ENCODE measurements at places on chromosomes 1 and 21.

GRCh38 chr1:218591966-218592365 lies 246.8 kb downstream of the TGFB2 start:
- DNase-seq = no peak

DNA sequence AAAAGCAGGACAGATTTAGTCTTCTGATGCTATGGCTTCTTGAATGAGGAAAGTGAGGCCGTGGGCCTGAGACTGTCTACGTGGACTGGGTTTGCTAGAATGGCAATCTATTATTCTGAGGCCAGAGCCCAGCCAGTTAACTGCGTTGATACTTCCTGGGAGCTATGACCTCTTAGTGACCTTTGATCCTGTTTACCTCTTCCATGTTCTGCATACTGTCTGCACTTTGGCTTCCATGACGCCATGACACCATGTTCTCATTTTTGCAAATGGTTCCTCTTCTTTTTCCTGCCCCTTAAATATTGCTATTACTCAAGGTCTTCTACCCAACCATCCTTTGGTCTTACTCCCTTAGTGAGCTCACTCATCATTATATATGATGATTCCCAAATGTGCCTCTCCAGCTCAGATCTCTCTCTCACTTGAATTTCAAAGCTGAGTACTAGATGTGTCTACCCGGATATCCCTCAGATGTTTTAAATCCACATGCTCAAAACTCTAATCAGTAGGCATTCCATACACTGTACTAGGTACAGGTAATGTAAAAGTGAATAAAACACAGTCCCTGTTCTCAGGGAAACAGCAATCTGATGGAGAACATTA lies 66.1 kb upstream of the ATP1A1 start:
- DNase-seq = no peak

GRCh38 chr21:34065027-34065426 lies 8.4 kb upstream of the MRPS6 start:
- DNase-seq = no peak

DNA sequence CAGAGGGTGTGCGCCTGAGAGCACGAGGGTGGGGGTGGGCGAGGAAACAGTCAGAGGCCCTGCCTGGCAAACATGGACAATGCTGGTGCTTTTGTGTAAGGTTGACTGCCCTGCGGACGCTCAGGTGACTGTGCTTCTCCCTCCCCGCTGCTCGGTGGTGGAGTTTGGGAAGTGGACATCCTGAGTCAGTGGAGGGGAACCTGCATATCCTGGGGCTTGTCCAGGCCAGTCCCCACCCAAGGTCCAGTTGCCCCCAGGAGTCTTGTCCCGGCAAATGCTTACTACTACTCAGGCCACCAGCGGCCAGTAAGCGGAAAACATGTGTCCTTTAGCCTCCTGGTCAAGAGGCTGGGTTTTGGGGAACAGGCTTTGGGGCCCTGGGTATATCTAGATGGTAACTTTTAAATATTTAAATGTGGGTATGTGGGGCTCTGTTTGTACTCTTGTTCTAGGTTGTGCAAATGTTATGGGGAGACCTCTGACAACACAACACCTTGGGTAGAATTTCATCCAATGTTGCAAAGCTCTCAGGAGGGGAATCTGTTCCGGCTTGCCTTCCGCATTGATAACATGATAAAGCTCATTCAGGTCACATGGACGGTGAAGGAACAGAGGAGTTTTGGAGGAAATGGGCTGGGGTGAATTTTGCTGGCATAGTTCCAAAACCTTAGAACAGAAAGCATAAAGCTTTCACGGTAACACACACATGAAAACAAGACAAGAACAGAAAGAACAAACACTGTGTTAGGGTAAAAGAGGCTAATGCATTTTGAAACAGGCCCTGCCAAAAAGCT lies 364.9 kb downstream of the PRDM2 start:
- DNase-seq = no peak

DNA sequence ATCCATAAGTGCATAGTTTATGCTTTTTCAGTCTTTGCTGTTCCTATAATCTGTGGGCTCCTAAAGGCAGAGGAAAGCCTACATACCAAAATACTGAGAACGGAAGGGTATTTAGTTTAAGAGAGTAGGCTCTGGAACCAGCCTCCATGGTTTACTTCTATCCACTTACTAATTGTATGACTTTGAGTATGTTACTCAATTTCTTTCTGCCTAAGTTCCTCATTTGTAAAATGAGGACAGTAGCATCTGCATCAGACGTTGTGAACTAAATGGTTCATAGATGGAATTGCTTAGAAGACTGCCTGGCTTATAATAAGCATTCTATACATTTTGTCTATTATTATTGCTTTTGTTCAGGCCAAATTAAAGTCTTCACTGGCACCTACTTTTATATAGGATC lies 111.0 kb downstream of the NTNG1 start:
- no peak for DNase-seq

DNA sequence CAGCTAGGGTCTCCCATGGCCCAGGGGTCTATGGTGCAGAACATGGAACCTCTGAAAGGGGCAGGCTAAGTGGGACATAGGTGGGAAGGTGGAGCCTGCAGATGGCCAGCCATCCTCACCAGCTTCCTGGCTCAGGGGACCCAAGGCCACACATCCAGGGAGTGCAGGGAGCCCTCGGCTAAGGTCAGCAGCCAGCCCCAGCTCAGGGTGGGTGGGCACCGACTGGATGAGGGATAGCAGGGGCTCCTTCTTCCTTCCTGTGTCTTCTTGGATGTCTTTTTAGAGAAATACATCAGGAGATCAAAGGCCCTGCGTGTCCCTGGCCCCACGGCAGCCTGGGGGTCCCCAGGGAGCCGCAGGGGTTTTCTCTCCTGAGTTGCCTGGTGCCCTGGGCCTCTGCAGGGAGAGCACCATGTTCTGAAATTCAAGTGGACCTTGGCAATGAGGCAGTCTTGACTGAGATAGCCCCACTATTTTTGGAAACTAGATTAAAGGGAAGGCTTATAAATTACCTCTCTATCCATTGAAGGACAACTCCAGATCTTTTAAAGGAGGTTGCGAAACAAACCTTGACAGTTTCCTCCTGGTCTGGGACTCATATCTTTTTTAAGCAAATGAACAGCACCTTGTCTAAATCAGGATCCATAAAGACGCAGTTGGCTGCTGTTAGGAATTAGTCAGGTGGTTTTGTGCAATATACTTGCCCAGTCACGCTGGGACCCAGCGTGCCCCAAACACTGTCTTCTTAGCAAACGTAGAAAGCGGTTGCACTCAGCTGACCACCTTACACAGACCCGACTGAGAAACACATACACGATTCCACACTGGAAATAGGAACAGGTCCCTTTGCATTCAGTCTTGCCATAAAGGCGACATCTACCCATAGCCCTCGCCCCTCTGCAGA lies 242.3 kb downstream of the TOMM20 start:
- DNase-seq = no peak

DNA sequence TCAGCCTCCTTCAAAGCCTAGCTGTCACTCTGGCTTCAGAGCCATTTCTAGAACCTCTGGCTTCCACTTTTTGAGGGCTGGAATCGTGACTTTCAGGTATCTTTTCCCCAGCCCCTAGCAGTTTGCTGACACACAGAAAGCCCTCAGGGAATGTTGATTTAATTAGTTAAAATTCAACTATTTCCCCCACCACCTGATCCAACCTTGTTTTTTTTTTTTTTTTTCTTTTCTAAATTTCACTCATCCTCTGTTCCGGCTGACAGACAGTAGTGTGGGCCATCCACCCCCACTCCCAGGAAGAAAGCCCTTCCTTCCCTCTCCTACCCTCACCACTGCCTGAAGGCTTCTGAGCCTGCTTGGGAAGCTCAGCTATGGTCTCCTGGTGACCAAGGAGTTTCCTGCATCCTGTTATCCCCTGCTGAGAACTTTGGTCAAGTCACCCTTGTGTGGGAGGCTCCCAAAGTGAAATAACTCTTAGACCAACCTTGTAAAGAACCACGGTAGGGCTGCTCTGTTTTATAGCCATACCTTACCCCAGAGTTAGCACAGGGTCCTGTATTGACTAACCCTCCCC lies 29.4 kb downstream of the KCNJ6 start:
- no peak for DNase-seq

GRCh38 chr1:167196166-167196565 lies 24.5 kb upstream of the POU2F1 start:
- DNase-seq = no peak

DNA sequence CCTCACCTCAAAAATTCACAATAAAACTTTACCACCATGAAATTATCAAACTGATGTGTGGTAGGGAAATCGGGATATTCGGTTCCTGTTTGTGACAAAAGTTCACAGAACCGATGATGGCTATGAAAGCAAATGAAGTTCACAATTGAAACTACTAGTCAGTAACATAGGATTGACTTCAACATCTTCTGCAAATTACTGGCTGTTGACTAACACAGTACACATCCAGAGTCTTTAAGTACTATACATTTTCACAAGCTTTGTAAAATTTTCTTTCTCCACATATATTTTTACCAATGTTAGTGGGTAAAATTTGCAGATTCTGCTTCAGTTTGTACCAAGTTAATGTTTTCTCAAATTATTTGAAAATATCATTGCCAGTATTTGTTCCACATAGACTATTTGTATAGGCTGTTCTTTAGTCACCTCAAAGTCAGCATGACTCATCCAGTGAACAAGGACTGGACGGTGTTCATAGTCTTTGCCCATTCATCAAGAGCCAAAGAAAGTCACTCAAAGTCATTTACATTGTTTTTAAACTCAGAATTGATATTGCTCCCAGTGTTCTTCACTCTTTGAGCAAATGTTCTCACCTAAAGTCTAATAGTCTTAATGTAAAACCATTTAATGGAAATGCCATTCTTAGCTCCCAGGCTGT lies 213.4 kb downstream of the USP25 start:
- no peak for DNase-seq

GRCh38 chr1:2335721-2336455 lies 55.5 kb downstream of the MORN1 start:
- no peak for DNase-seq

Measured in activated CD8-positive, alpha-beta memory T cell treated with anti-CD3 and anti-CD28 coated beads for 4 hours (primary cell).